ENCODE measurements at places on chromosomes 13 and 19. TPM values are rescaled to one million over a fixed set of nuclear protein-coding genes. Genes with fewer than 3 reads are reported as not detected.

FXYD3 gene
- polyA plus RNA-seq: 147 TPM

ODAD3 gene
- 2.0 TPM for polyA plus RNA-seq

PPP1R13L gene
- polyA plus RNA-seq: 32.0 TPM

PROZ gene
- not detected for polyA plus RNA-seq

MUC16 gene
- 8.0 TPM for polyA plus RNA-seq

SLITRK6 gene
- 2.2 TPM for polyA plus RNA-seq

DDX39A gene
- 156 TPM for polyA plus RNA-seq

TNFSF9 gene
- polyA plus RNA-seq: 3.2 TPM

CERS1 gene
- 0.14 TPM for polyA plus RNA-seq

DIAPH3 gene
- polyA plus RNA-seq: 1.3 TPM

CASP14 gene
- not detected for polyA plus RNA-seq

Data from lung (tissue), 17 donors.